ENCODE measurements at places on chromosomes 6 and 20.

GRCh38 chr6:73079611-73079955 is 145.7 kb downstream of the KHDC1L start:
- DNase-seq: no peak

DNA sequence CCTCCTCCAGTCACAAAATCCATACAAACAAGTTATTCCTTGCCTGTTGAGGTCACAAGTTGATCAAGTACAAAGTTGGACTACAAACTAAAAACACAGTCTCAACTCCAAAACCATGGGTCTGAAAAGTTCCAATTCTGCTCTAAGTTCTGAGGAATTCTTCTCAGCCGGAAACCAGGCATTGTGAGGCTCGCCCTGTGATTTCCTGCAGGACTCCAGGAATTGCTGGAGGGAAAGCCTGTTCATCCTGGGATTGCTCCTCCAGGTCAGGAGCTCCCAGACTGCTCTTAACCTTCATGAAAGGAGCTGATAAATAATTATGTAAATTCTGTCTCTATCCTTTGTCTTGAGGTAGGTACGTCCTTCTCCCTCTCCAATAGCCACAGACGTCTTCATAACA is 8.5 kb downstream of the TRAM2 start:
- no peak for DNase-seq

DNA sequence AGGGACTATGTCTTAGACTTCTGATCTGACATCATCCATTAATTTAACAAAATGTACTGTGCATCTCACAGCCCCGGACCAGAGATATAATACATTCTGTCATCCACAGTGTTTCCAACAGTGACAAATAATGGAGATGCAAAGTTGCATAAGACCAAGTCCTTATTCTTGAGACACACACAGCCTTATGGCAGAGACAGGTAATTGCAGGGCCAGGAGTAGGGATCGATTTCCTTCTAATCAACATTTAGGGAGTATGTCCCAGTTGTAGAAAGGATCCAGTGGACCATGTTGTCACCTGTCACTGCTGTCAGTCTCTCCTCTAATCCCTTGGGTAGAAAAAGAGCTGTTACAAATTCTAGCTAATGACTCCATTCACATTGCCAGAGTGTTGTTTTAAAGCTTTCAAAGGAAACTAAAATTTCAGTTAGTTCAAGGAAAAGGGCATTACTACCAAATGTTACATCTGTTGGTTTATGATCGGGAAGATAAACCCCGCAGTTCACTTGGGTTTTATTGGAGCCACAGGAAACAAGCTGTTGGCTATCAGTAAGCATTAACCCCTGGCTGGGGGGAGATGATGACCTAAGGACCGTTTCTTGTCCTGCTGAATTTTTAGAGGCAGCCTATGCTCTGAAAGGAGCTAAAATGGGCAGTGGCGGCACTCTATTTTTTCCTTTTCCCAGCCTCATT is 111.4 kb upstream of the ATXN1 start:
- DNase-seq: no peak

DNA sequence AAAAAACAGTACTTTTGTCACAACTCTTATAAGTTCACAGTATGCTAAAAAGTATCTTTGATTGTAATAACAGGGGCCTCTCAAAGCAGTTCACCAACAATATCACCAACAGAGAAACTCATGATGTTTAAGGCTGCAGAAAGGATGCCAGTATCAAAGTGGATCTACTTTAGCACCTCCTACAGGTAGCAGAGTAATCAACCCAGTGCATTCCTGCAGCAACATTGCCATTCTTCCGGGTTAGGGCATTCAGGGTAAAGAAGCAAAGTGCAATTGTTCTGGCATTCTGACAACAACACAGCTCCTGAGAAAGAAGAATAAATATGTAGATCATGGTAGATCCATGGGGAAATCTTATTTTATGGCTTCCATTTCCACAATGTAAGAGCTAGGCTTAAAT is 7.6 kb upstream of the SLC17A4 start:
- no peak for DNase-seq

DNA sequence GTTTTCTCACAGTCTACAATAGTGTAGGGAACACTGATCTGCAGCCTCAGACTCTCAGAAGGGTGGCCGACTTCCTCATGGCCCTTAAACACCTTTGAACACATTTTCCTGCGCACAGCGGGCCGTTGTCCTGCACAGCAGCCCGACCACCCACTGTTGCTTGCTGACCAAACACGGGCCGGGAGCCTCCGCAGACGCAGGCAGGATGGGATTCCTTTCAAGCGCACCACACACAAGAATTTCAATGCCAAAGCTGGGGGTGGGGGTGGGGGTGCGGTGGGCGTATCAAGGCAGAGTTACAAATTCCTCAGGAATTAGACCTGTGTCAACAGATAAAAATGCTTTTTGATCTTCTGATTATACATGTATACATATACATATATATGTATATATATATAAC is 74.5 kb downstream of the HUS1B start:
- DNase-seq: no peak

DNA sequence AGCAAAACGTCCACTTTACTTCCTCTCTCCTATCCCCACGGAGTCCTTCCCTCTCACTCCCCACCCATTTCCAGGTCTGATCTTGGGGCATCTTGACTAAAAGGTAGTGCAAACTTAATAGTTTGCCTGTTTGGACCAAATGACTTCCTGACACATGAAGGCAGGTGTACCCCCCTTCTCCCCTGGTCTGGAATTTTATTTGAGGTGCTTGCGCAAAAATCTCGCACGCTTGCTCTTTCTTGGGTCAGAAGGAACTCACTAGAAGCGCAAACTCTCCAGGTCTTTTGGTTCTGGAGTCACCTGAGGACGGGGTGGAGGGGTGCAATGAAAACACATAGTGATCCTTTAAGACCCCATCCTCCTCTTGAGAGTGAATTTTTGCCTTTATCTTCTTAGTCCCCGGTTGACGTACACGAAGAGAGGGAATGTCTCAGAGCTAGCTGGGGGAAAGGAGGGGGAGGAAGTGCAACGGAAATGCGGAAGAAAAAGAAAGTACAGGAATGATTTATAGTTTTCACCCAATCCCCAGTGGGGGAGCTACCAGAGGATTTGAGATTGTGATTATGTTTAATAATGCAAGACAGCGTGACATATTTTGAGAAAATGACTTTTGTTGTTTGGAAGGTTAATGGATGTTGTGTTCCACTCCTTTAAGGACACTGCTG is 4.9 kb downstream of the ADGRB3 start:
- no peak for DNase-seq

DNA sequence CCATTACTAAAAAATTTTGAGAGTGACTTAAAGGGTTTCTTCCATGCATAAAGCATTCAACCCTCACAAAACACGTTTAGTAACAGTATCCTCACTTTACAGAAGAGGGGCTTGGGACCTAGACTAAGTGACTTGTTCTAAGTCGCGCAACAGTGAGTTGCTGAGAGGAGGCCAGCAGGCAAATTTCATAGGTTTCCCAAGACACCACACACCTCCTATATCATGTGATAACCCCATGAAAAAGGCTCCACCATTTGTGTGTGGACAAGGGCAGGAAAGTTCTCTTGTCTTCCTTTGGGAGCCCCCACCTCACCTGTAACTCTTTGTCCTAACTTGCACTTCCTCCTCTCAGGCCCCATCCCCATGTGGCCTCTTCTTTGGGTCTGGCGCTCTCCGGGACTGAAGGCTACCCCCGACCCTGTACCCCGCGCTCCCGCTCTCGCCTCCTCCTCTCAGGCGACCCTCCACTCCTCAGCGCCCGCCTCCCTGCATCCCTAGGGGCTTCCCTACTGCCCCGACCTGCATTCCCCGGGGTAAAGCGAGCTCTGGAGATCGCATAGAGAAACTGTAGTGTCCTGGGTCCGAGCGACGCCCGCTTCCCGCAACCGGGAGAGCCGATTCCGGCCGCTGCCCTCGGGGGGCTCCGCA is 392 bp downstream of the PSMB8 start:
- DNase-seq: no peak

- DNase-seq: no peak
Measured at GRCh38 chr6:111743360-111743759, 129.9 kb downstream of the FYN start.

- DNase-seq: no peak
Measured at GRCh38 chr20:18056174-18057100, 1.3 kb downstream of the OVOL2 start.

DNA sequence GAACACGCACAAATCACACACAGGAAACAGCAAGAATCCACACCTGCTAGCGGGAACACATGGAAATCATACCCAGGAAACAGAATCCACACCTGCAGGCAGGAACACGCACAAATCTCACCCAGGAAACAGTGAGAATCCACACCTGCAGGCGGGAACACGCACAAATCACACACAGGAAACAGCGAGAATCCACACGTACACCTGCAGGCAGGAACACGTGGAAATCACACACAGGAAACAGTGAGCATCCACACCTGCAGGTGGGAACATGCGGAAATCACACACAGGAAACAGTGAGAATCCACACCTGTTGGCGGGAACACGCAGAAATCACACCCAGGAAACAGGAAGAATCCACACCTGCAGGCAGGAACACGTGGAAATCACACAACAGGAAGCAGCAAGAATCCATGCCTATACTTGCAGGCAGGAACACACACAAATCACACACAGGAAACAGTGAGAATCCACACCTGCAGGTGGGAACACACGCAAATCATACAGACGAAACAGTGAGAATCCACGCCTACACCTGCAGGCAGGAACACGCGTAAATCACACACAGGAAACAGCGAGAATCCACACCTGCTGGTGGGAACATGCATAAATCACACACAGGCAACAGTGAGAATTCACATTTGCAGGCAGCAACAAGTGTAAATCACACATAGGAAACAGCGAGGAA is 108.6 kb downstream of the DLL1 start:
- no peak for DNase-seq

DNA sequence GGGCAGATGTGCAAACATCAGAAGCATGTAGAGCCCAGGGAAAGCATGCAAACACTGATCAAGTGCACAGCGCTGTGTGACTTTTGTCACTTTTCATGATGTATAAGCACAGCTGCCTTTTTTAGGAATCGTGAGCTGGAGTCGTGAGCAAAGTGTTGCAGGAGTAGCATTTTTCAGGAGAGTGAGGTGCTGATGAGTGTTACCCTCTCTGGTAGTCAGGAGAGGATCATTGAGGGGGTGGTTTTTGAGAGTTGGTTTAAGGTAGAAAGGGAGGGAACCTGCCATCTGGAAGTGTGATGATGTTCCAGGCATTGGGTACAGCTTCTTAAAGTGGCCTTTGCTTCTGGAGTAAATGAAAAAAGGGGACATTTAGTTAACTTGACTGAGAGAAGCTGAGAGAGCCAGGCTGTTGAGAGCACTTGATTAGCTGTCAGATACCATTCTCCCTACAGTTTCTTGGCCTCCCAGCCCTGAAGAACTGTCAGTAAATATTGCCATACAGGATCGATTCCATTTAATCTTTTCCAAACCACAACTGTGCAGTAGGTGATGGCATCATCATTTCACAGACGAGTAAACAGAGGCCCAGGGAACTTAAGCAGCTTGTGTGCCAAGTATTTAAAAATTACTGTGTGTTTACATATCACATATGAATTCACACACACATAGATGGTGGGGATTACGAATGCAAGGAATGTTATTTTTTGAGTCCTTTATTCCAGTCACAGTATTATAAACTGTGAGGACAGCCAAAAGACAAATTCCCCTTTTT is 28.9 kb downstream of the TPD52L1 start:
- DNase-seq: no peak

DNA sequence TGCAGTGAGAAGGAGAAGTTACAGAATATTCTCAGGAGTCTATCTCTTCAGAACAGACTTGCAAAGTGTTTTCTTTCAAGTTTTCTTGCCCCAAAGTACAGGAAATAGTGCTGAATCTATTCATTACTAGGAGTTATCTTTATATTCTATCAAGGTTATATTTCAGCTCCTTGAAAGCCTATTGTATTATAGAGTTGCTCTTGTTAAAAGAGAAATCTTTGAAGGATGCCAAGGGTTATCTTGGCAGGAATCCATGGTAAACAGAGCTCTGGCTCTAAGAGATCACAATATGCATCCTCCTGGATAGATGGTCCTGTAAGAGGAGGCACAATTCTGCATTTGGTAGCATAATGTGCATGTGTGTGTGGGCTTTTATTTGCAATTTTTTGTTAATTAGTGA is 21.2 kb upstream of the SNRPB2 start:
- DNase-seq: no peak

GRCh38 chr6:39841291-39841690 is 49.1 kb downstream of the DAAM2 start:
- DNase-seq: no peak

- no peak for DNase-seq
Measured at GRCh38 chr20:23101696-23102406, 15.7 kb upstream of the CD93 start.

GRCh38 chr20:24572862-24573261 is 103.4 kb downstream of the SYNDIG1 start:
- no peak for DNase-seq

- DNase-seq: no peak
Measured at GRCh38 chr6:140660295-140660694, 1285.8 kb upstream of the CITED2 start.

- no peak for DNase-seq
Measured at GRCh38 chr20:32667027-32667426, 6.7 kb downstream of the C20orf203 start.

DNA sequence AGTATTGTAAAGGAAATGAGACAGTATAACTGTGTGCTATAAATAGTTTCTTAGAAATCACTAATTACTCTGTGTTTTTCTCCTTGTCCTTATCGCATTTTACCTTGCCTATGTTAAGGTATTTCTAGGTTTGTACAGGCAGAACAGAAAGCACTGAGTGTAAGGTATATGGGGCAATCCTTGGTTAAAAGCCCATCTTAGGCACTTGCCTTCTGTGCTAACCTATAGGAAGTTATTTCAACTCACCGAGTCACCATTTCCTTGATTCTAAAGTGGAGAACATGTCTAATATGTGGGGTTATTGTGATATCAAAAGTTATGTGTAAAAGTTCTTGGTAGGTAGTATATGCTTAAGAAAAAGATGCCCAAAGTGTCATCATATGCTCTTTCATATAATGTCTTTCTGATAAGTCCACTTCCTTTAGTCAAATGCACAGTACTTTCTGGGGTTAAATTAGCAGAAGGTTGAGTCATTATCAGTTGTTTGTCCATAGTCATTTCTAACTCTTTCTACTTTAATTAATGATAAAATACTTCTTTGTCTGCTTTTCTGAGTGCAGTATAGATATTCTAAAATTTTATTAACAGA is 276.4 kb downstream of the UTRN start:
- DNase-seq: no peak
